ENCODE measurements at places on chromosomes 4 and X.

GRCh38 chr4:139600662-139601061 lies 44.6 kb upstream of the SETD7 start:
- no peak for DNase-seq

- peak; percentile 68 for DNase-seq
Observed at GRCh38 chr4:151484396-151485102, 75.6 kb downstream of the FHIP1A start.

GRCh38 chr4:152181150-152181549 lies 354.7 kb downstream of the FBXW7 start:
- DNase-seq = no peak

GRCh38 chr4:38532908-38533499 lies 131.0 kb upstream of the KLF3 start:
- DNase-seq = no peak

DNA sequence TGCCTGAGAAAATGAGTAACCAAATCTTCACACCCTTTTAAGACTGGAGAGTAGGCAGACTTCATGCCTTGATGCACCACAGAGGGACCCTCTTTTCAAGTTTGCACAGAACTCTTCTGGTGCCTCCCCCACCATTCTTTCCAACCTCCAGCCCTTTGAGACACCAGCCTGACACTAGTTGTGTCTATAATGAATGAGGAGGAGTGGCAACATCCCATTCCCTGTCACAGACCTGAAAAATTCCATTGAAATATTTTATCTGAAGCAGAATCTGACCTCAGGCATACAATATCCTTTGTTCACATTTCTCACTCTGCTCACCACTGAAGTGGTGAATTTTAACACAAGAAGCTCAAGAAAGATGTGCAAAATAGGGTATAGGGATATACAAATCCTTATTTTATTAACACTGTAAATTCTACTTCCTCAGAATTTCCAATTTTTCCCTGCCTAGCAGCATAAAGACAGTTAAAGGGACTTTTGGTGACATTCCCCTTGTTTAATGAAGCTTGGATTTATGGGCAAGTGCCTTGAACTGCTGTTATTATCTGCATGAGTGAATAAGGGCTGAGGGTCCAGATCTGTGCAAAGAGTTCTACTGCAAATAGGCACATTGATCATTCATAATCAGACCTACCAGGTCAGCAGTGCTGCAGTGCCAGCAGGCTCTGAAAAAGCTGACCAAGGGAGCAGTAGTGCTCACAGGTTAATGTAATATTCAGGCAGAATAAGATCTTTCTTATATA lies 149.9 kb upstream of the PAQR3 start:
- no peak for DNase-seq

DNA sequence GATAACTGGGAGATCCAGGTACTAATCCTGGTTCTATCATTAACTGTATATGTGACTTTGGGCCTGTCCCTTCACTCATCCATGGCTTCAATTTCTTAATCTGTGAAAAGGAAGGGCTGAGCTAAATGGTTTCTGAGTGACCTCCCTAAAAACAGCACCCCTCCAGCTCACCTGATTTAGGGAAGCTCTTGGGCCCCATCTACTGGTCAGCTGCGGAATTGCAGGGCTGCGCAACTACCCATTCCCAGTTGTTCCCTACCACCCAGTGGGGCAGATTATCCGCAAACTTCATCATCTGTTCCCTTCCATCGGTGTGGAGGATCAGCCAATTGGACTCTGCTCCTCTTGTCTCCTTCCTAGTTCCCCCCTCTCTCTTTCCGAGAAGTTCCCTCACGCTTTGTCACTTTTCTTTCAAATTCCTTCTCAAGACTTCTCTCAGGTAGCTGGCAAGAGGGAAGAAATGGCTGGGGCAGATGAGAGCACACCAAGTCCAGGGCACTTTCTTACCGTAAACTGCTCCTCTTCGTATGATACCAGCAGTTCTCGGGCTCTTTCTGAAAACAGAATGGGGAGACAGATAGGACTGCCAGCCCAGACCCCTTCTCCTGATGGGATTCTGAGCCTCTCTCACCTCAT lies 5.8 kb downstream of the LAS1L start:
- DNase-seq = no peak

DNA sequence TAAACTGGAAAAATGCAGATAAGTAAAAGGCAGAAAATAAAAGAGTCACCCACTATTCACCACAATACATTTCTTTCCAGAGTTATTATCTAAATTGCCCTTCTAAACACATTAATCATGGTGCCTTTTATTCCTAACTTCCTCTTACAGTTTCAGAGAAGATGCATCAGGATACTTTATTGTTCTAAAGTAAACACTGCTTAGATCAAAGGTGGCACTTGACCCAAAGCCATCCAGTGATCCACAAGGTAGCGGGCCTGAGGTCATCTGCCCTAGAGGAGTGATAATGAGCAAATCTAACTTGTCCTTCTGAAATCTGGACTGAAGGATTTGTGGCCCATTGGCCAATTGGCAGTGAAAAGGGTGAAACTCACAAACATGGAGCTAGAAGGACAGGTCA lies 12.0 kb upstream of the TMEM154 start:
- DNase-seq = no peak

DNA sequence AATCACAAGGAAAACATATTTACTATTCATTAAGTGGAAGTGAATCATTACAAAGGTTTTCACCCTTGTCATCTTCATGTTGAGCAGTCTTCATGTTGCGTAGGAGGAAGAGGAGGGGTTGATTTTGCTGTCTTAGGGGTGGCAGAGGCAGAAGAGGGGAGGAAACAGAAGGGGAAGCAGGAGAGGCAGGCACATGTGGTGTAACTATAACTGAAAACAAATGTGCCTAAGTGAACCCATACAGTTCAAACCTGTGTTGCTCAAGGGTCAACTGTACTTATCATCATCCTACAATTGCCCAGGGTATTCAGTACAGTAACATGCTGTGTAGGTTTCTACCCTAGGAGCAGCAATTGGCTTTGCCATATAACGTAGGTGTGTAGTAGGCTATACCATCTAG lies 47.2 kb downstream of the SYNPO2 start:
- DNase-seq = no peak

- DNase-seq = no peak
Observed at GRCh38 chrX:27565992-27566391, 24.2 kb upstream of the DCAF8L2 start.

DNA sequence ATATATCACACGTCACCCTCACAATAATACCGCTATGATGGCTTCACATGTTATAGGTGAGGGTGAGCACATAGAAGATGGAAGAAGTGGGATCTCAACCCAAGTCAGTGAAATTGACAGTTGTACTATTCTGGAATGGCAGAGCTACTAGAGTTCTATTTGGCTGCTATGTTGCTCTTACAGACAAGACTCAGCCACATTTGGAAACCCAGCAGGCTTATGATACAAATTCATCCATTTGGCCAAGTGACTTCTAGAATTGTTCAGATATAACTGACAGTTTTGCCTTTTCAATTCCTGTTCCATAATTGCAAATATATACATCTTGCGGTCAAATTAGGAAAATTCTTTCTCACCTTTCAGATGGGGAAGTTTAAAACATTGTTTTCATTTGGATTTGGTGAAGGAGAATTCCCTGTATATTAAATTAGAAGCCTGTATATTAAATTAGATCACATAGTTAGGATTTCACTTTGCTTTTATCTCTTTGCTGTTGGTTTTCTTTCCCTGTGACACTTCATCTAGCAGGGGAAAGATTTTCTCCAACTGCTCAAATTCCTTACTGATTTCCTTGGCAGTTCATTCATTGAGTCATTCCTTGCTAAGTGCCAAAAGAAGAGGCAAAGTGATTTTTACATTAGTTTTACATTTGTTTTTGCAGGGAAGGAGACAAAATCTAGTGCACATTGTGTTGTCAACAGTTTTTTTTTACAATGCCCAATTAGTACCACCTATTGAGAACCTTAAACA lies 120.6 kb upstream of the TBC1D9 start:
- no peak for DNase-seq

DNA sequence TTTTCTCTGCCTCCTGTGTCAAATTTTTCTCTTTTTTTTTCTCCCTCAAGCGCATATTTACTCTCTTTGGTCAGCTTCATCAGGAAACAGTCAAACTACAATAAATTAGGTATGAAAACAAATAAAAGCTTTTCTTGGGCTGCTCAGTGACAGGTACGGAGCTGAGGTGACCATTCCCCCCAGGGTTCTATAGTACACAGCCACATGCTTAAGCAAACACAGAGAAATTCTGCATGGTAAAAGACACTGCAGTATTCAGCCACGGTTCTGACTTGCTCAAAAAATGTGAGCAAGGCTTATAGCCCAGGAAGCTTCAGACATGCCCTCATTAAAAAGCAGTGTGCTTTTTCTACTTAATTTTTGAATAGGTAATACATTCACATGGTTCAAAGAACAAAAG lies 138.5 kb downstream of the GRIA3 start:
- DNase-seq = no peak

DNA sequence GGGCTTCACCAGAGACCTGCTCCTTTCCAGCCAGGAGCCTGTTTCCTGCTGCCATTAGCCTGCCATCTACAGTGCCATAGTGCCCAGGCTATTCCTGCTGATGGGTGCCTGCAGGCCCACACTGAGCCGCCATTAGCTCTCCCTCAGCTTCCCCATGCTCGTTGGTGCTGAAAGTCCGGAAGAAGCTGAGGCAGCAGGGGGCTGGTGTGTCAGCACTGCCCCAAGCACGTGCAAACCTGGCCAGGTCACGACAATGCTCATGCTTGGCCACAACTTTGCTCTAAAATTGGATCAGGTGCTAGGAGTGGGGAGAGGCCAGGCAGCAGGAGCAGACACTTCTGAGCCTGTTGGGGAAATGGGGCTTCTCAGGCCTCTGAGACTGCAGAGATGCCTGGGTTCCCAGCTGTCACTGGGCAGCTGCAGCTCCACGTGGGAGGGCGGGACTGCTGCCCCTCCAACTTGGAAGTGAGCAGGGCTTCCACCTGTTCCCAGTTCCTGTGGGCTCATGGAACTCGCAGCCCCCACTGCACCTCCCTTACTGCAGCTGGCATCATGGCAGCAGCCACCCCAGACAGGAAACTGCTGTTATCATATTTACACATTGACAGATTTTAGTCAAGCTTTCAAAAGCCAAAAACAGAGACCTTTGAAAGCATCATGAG lies 913.9 kb downstream of the FSTL5 start:
- DNase-seq = no peak

DNA sequence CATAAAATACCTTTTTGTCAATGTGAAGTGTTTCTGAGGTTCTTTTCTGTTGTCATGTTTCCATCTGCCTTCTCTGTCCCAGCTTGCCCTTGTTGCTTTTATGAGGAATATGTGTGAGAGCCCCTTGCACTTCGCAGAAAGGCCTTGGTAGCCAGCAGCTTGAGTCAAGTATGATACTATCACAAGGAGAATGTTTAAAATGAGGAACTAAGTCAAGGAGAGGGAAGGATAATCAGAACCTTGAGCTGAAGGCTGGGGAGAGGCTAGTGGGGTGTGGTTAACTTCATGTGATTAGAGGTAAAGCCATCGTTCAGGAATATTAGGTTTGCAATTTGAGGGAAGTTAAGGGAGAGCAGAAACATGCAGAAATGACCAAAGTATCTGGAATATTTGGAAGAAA lies 12.7 kb downstream of the PGK1 start:
- no peak for DNase-seq

DNA sequence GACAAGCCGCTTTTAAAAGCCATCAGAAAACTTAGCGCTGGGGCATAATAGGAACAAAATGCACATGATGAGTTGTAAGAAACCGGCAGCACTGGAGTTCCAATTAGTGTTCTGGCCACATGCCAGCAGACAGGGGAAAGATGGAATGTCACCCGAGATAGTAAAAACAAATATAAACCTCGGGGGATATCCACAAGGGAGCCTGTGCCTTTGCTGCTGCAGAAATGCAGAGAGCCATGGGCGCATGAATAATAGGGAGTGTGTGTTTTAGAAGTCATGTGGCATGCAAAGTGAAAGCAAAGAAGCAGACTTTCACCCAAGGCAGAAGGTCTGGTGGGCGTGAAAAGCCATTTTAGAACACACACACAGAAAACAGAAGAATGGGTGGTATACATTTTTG lies 19.1 kb downstream of the GPRASP3 start:
- DNase-seq = no peak

DNA sequence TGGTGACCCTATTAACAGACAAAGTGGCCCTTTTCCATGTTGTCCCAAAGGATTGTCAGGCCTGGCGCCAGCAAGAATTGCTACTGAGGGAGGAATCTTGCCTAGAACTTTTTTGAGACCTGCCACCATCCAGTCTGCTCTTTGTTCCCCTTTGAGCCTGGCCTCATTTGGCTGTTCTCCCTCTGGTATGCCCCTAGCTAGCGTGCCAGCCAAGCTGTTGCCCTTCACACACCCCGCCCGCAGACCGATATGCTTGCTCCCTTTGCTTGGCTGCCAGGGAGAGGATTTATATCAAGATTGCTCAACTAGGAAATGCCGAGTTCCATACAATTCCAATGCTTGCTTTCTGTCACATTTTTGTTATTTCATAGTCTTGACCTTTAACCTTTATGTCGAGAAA lies 24.4 kb downstream of the IGSF1 start:
- DNase-seq = no peak

DNA sequence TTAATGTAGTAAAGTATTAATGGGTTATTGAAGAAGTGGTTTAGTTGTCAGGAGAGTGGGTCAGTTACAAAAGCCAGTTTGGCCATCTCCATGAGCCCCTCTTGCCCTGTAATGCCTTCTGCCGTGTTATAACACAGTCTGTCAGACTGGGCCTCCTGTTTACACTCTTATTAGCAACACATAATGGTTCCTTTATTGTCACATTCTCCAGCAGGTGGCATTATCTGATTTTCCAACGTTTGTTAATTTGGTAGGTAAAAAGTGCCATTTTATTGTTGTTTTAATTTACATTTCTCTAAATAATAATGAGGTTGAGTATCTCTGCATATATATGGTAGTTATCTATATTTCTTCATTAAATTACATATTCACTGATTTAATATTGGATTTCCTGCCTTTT lies 560.8 kb downstream of the FGF13 start:
- no peak for DNase-seq

GRCh38 chr4:4455210-4455865 lies 68.4 kb downstream of the NSG1 start:
- no peak for DNase-seq

GRCh38 chrX:153926858-153927671 lies 1.0 kb upstream of the ARHGAP4 start:
- no peak for DNase-seq

GRCh38 chr4:98995183-98996055 lies at the start of gene METAP1:
Gene METAP1, plus strand, starts transcription at chr4:98995721. Its CDS starts 33 bp downstream, at chr4:98995754.
- peak; percentile 70 for DNase-seq

GRCh38 chrX:13590207-13590606 lies 20.8 kb downstream of the EGFL6 start:
- no peak for DNase-seq

- DNase-seq = peak; percentile 60
Observed at GRCh38 chr4:19807505-19807904, 444.2 kb upstream of the SLIT2 start.

- no peak for DNase-seq
Observed at GRCh38 chr4:97104666-97105065, 1038.6 kb downstream of the STPG2 start.

- no peak for DNase-seq
Observed at GRCh38 chrX:9456250-9457074, 8.4 kb upstream of the TBL1X start.

- no peak for DNase-seq
Observed at GRCh38 chr4:57053508-57053907, 56.7 kb downstream of the IGFBP7 start.

All from HS-5 (cell line).